ENCODE measurements at places on chromosomes 3 and 15. TPM values are rescaled to one million over a fixed set of nuclear protein-coding genes. Genes with fewer than 3 reads are reported as not detected.

SLC7A14 gene
- under 0.01 TPM for total RNA-seq

SPG11 gene
- 75.5 TPM for total RNA-seq

ACTRT3 gene
- total RNA-seq, result 1.5 TPM

THRB gene
- 14.2 TPM for total RNA-seq

P2RY12 gene
- not detected for total RNA-seq

SMAD6 gene
- under 0.01 TPM for total RNA-seq

SLC27A2 gene
- 10.9 TPM for total RNA-seq

GABRR3 gene
- total RNA-seq, result not detected

SI gene
- total RNA-seq, result not detected

CLDN11 gene
- 0.43 TPM for total RNA-seq

TM4SF1 gene
- total RNA-seq, result 121 TPM

ZNF80 gene
- not detected for total RNA-seq

ZBTB47 gene
- 20.6 TPM for total RNA-seq
